ENCODE measurements at places on chromosomes 12 and 14.

GRCh38 chr14:27002179-27002578, 404.3 kb upstream of the NOVA1 start:
- no peak for DNase-seq

- peak; percentile 57 for DNase-seq
These were observed 7.4 kb downstream of the TCP11L2 start for GRCh38 chr12:106309671-106310505.

GRCh38 chr12:131732996-131733615, 22.2 kb downstream of the SFSWAP start:
- no peak for DNase-seq

DNA sequence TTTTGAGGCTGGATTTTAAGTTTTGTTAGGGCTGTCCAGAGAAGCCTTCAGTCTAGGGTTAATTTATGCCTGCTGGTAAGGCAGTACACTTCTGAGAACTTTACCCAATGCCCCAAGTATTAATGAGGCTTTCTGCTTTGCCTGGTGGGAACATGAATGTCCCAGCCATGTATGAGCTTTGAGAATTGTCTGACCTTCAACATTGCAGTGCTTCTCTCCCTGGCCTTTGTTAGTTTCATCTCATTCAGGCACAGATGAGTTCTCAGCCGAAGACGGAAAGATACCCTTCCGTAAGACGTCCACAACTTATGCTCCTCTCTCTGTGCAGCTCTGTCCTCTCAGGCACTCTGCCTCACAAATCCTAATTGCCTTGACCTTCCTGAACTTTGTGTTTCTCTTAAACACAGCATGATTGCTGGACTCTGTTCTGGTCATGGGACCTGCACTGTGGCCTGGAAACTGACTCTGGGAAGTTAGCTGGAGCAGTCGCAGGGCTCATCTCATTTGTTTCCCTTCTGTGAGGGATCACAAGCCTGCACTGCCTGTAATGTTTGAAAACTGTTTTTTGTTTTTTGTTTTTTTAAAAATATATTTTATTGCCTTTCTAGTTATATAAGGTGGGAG, 15.7 kb downstream of the CHPT1 start:
- no peak for DNase-seq

- DNase-seq = peak; percentile 59
These were observed 364.8 kb downstream of the SNAPC1 start for GRCh38 chr14:62126879-62127478.

All from HFFc6 (cell line).